ENCODE measurements at places on chromosomes 5 and 9.

- no peak for DNase-seq
Measured at GRCh38 chr5:1405539-1406530, 39.4 kb downstream of the SLC6A3 start.

DNA sequence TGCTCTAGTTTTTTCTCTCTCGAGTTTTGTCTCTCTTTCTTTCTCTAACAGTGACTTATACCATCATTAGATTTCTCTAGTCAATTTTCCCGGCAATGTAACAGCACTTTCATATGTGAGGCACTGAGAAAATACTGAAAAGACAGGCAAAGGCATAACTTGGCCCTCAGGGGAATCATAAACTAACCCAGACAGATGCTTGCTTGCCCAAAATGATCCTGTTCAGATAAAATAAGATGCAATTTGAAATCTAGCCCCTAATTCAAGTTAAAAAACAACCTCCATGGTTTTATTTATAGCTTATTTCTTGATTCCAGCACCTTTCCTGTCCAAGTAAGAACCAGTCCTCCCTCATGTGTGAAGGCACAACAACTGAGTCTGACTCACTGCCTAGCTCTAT is 294.6 kb downstream of the GAS1 start:
- DNase-seq: no peak

DNA sequence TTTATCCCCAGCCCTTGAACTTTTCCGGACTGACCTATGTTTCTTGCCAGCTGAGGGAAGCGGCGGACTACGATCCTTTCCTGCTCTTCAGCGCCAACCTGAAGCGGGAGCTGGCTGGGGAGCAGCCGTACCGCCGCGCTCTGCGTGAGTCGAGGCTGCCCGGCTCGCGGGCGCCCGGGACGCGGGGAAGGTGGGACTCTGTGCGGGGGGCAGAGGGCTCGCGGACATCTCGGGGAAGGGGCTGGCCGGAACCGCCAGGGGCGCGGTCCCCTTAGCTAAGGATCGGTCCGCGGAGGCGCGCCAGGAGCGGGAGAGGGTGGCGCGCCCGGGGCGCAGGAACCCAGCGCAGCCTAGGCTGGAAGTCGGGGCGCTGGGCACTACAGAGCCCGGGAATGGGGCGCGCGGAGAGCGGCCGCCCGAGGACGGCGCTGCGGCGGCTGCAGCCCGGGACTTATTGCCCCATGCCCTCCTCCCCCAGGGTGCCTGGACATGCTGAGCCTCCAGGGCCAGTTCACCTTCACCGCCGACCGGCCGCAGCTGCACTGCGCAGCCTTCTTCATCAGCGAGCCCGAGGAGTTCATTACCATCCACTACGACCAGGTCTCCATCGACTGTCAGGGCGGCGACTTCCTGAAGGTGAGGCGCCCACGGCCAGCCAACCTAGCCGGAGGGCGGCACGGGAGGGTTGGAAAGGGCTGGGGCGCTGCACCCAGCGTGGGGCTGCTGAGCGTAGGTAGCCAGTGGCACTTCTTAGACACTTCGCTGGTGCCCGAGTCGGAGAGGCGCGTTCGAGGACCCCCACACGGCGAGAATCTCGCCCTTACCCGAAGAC is 922 bp downstream of the CRHBP start:
- no peak for DNase-seq

- no peak for DNase-seq
Measured at GRCh38 chr9:132760057-132760456, 89.8 kb downstream of the GTF3C4 start.

GRCh38 chr9:107190936-107191290 is 92.2 kb upstream of the RAD23B start:
- DNase-seq: no peak

- DNase-seq: no peak
Measured at GRCh38 chr5:124884114-124884513, 137.7 kb upstream of the ZNF608 start.

- peak; percentile 89 for DNase-seq
Measured at GRCh38 chr5:143161885-143162540, 241.5 kb downstream of the NR3C1 start.

DNA sequence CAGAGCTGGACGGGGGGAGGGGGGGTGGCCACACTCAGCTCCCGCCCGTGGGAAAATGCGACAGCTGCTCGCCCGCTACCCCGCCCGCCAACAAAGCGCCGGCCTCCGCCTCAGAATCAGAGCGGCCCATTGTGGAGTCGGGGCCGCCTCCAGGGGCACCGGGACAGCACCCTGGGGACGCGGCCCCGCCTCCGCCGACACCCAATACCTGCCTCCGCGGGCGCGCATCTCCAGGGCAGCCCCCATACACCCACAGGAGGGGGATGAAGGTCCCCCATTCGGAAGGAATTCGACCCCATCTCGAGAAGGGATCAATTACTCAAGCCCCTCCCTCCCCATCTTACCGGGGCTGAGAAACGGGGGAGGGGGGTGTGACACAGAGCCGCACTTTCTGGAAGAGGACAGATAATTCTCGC is 1.3 kb downstream of the NOTCH1 start:
- DNase-seq: no peak

DNA sequence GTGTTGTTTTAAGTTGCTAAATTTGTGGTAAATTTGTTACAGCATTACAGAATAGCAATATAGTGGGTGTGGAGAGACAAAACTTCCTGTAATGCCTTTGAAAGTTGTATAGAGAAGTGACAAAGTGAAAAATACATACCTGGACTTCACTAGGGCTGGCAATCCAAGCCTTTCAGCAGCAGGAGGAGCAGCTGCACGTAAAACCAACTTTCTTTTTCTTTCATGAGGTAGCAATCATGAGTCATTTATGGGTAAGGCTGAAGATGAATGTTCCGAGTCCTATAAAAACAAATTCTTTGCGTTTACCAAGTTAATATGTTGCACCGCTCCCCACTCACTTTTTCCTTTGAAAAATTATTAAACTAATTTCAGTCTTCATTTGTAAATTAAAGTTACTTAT is 1138.2 kb downstream of the TAF11L14 start:
- DNase-seq: no peak

DNA sequence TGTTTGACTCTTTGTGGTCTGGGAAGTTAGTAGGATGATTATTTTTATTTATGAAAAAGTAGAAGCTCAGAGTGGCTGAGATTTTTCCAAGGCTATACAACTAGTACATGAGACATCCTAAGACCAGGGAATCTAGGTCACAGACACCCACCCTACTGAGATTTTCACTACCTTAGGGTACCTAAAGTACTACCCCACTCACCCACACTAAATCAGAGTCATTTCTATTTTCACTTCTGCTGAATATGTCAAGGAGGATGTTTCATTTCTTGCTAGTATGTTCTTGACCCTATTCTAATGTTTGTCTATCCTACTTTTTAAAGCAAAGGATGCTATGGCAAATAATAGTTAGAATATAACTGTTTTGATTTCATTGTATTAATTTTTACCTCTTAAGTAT is 206.0 kb downstream of the ATP10B start:
- no peak for DNase-seq

DNA sequence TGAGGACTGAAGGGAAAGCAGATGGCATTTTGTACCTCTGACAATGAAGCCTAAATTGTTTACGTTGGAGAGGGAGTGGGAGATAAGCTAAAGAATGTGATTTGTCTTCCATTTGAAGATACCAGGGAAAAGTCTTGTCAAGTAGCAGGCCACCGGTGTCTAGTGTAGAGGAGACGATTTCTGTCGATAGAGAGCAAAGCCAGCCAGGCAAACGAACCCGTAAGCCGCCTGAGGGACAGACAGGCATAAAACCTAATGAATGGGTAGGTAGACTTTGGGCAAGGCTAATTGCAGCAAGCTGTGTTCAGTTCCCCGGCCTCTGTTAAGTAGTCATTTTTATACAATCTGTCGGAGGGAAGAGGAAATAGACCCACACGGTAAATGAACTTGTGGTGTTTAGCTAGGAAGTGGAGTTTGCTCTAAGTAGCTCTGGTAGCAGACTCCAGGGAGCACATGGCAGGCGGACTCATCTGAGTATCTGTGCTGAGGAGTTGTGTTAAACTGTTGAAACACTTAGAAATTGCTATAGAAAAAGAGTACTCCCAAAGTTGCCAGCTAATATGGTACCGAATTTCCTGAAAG is 28.8 kb downstream of the SMARCA2 start:
- DNase-seq: no peak

- DNase-seq: no peak
Measured at GRCh38 chr9:77236693-77237092, 59.4 kb downstream of the VPS13A start.

DNA sequence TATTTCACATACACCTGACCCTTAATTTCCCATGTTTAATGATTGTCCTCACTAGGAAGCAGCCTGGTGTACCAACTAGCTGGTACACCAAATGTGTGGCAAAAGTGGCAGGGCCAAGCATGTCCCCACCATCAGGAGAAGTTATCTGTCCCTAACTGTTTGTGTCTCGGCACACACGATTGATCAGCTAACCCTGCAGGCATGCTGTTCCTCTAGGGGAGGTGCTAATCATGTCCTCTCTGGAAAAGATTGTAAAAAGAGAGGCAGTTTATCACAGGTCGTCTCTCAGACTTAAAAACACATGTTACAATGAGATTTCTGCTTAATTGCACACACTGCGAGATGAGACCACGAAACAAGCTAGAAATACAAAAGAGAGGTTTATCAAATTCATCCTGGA is 342.7 kb downstream of the DIRAS2 start:
- no peak for DNase-seq

GRCh38 chr5:27788184-27788583 is 749.8 kb upstream of the CDH9 start:
- no peak for DNase-seq

DNA sequence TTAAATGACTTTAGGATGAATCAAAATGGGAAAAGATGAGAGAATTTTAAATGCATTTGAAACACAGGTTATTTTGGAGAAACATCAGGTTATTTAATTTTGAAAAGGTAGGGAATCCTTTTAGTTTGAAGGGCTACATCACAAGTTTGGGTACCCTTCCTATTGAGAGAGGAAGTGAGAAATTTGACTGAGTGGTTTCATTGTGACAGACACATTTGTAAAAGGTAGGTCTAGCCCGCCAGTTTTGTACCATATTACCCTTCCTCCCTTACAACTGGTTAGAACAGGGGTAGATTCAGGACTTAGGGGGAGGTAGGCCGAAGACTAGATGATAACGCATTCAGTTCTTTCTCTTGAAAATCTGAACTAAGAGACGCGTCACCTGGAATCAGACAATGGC is 464.2 kb downstream of the EBF1 start:
- DNase-seq: no peak

DNA sequence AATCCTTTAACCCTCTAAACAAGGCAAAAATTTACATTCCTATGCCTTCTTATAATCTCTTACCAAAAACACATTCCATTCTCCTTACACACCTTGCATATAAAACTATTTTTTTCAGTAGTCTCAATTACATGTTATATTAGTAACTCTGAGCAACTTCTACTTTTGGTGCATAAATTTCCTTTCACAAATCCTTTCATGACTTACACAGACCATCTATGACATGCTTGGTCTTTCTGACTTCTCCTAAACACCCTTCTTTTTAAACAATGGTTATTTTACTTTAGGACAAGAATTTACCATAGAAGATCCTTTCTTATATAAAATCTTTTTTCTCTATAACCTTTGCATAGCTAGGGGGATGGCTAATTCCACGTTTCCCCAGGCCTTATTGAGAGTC is 208.0 kb upstream of the ARRDC3 start:
- no peak for DNase-seq

DNA sequence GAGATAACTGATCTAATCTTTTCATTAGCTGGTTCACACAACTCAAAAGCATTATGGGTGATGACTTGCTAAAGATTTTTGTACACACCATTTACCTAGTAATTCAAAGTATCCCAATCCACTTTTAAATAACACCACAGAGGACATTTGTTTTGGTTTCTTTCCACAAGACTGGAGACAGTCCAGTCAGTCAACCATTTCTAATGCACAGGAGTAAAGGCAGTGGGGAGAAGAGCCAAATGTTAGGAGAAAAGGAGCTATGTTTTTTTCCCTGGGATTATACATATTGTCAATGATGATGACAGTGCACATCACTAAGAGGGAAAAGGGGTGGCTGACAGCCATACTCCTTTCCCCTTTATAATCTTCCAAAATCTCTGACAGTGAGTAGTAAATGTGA is 240.9 kb downstream of the GABRB2 start:
- no peak for DNase-seq

DNA sequence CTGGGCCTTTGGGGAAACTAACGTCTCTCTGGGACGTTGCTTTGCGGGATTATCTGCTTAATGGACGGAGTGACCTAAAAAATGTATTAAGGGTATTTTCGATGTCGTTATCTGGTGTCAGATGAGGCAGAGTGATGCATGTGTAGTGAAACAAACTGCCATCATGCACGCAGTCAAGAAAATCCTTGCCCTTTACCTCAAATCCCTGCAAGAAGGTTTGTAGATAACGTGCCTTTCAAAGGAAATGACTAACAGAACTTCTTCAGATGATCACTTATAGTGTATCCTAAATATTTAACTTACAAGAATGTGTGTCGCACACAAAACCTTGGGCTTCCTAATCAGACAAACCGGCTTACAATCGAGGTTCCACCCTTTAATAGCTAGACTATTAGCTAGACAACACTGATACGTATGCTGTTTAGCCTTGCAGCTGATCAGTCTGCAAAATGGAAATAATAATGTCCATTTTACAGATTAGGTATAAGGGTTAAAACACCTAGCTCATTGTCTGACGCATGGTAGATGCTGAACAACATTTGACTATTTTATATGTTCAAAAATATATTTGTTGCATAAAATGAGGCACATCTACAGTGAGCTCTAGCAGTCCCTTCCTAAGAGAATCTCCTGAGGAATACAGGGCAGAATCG is 541 bp upstream of the TBCA start:
- peak; percentile 67 for DNase-seq

DNA sequence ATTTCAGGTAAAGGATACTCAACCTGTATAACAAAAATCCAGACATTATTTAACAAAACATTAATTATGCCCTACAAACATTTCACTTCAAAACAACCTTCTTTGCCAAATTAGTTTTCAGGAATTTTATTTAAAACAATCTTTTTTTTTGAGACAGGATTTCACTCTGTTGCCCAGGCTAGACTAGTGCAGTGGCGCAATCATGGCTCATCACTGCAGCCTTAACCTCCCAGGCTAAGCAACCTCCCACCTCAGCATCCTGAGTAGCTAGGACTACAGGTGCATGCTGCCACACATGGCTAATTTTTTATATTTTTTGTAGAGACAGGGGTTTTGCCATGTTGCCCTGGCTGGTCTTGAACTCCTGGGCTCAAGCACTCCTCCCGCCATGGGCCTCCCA is 3.9 kb downstream of the FNIP1 start:
- no peak for DNase-seq

DNA sequence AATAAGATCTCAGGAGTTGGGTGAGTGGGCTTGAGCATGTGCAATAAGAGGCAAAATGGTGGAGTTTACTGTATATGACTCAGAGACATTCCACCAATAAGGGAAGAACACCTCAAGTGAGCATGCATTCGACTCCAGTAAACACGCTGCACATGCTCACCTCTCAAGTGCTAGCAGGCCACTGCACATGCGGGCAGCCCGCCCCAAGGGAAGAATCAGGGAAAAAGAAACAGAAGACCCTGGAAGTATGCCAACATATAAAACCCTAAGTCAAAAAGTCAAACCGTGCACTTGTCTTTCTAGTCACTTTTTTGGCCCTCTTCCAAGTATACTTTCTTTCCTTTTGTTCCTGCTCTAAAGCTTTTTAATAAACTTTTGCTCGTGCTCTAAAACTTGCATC is 245.3 kb upstream of the RASA1 start:
- DNase-seq: no peak

GRCh38 chr5:65144136-65144871 is 337.4 kb downstream of the ADAMTS6 start:
- no peak for DNase-seq
